Mesendoderm (in vitro differentiated cells): ENCODE measurements at places on chromosomes 4 and X.
A peak's percentile ranks its signal among the peaks of the same experiment; 100 is the strongest.

DNA sequence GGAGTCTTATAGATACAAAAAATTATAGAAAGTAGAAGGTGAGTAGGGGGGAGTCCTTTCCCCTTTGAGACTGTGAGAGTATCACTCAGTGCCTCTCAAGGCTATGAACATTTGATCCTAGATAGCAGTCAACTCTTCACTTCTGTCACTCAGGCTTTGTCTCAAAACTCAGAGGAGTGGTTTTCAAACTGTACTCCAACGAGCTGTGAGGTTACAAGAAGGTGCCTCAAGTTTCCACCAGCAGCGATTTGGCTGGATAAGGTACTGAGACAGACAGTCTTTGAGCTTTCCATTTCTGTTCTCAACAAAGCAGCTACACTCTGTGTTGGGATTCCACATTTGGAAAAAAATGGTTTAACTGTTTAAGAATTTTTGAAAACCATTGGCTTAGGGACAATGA is 48.0 kb upstream of the NDST3 start:
- DNase-seq, result no peak

DNA sequence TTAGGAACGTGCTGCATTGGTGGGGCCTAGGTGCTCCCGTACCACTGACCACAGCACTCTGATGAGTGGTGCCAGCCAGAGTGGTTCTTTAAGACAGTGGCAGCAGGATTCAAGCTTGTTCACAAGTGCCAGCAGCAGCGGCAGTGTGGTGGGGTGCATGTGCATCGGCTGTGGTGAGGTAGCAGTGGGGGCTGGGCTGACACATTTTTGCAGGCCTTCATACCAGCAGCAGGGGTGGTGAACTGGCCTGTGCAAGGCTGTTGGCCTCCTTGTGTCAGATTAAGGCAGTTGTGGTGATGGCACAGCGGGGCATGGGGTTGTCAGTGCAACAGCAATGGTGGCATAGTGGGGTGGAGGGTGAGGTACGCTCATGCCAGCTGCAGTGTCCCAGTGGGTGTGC is 131.4 kb downstream of the PABPC4L start:
- no peak for DNase-seq

- DNase-seq, result peak; percentile 68
Measured at GRCh38 chrX:97682991-97683840, 799.5 kb downstream of the RPA4 start.

DNA sequence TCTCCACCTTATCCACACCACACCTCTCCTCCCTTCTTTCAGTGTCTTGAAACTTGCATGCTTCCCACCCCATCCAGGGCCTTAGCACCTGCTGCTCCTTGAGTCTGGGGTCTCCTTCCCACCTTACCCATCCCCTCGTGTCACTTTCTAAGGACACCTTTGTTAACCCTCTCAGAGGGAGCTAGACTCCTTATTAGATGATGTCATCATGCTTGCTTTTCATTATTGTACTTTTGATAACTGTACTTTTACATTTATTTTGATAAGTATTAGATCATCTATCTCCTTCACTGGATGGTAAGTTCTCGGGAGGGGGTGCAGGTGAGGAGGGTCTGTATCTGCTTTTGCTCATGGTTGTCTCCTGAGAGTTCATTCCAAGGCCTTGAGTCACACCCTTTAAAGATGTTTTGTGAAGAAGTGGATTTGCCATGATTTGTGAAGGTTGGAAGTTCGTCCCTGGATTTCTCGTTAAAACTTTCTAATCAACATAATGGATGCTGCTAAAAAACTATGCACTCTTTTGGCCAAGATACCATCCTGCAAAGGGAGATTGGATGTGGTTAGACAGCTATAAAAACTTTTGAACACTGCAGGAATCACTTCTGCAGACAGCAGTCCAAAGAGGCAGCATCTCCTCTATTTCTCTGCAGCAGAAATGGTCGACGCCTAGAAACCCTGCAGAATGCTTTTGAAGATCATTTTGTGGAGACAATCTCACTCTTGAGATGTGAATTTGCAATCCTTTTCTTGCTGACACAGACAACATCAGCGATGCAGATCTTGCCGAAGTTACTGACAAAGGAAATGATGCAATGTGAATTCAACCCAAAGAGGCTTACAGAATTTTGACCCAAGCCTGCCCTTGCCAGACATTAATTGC is 69.6 kb downstream of the ENPP6 start:
- DNase-seq, result peak; percentile 62

DNA sequence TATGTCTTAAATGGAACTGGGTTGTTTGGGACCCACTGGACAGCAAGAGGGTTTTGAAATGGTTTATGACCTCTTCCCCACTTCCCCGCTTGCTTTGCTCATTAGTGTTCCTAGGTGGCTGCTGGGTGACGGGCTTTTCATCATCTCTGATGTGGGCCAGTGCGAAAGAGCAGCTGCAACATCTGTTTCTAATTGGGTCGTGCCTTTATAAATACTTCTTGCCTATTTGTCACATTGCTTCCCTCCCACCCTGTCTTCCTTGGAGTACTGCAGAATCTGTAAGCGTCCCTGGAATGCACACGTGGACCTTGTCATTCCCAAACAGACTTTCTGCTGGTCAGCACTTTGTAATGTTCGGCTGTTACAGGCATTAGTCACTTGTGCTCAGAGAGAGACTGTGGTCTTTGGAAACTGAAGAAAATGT is 35.2 kb downstream of the SEPTIN11 start:
- peak; percentile 78 for DNase-seq

DNA sequence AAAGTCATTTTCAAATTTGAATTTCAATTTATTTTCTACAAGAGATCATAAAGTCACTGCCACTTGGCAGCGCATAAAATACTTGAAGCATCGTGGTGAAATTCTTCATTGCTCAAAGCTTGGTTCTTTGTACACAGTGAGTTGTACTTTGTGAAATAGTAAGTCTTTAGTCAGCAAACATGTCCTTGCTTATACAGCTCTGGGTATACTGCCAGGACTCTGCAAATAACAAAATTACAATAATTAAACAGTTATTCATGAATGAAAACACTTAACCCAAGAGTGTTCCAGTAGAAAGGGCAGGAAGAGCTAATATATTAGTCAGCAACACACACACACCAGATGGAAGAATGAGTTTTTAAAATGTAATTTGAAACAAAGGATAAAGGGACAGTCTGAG is 1300.9 kb upstream of the DIAPH2 start:
- no peak for DNase-seq

GRCh38 chr4:69818060-69818639 is 41.8 kb downstream of the SULT1E1 start:
- peak; percentile 26 for DNase-seq

GRCh38 chr4:159552979-159553768 is 450.3 kb downstream of the RAPGEF2 start:
- DNase-seq, result no peak

- no peak for DNase-seq
Measured at GRCh38 chr4:8185295-8185694, 13.8 kb upstream of the SH3TC1 start.

GRCh38 chrX:17552044-17552650 is 177.1 kb downstream of the NHS start:
- no peak for DNase-seq

DNA sequence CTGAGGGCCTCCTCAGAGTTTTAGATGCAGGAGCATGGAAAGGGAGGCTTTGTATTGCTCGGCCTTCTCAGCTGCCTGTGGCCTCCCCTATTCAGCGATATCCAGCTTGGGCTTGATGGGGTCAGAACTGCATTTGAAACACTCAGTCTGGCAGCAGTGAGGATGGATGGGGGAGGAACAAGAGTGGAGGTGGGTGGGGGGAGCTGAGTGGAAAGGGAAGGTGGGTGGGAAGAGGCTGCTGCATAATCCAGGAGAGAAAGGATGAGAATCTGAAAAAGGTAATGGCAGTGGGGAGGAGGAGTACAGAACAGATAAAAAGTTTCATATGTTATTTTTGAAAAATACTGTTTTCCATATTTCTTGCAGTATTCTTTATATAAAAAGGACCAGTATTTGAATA is 202.7 kb downstream of the SLC4A4 start:
- DNase-seq, result no peak

- DNase-seq, result no peak
Measured at GRCh38 chr4:103197765-103198110, 405 bp downstream of the CENPE start.

GRCh38 chr4:133320576-133321170 is 171.6 kb downstream of the PCDH10 start:
- DNase-seq, result peak; percentile 75

- DNase-seq, result no peak
Measured at GRCh38 chr4:98803251-98803650, 125.7 kb downstream of the EIF4E start.

- peak; percentile 65 for DNase-seq
Measured at GRCh38 chr4:185796176-185796575, 15.8 kb downstream of the SORBS2 start.

DNA sequence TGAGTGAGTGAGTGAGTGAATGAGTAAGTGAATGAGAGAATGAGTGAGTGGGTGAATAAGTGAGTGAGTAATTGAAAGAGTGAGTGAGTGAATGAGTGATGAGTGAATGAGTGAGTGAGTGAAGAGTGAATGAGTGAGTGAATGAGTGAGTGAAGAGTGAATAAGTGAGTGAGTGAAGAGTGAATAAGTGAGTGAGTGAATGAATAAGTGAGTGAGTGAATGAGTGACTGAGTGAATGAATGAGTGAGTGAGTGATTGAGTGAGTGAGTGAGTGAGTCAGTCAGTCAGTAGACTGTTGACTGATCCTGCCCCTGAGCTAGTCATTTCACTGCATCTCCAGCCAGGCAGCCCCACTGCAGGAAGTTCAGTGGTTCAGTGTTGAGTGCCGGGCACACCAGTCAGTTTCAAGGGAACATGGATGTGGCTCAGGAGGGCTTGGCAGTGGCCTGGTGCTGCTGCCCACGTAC is 228.4 kb upstream of the PSAPL1 start:
- no peak for DNase-seq

DNA sequence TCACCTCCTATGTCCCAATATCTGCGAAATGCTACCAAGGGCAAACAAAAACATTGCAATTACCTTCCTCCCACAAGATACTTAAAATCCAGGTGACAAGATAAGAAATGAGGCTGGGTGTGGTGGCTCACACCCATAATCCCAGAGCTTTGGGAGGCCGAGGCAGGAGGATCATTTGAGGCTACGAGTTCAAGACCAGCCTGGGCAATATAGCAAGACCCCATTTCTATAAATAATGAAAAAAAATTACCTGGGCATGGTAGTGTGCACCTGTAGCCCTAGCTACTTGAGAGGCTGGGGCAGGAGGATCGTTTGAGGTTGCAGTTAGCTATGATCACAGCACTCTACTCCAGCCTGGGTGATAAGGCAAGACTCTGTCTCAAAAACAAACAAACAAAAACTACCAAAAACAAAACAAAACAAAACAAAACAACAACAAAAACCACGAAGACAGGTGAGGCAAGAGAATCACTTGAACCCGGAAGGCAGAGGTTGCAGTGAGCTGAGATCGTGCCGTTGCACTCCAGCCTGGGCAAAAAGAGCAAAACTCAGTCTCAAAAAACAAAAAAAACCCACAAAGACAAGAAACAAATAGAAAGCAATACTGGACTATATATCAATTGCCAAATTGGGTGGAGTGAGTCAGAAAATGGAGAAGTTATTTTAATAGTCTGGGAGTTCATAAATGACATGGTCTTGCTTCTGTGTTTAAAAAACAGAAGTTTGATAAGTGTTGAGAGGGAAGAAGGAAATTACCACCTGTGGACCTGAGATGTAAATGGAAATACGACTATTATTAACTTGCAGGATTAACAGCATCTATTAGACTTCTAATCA is 176.5 kb downstream of the FBXW7 start:
- no peak for DNase-seq

DNA sequence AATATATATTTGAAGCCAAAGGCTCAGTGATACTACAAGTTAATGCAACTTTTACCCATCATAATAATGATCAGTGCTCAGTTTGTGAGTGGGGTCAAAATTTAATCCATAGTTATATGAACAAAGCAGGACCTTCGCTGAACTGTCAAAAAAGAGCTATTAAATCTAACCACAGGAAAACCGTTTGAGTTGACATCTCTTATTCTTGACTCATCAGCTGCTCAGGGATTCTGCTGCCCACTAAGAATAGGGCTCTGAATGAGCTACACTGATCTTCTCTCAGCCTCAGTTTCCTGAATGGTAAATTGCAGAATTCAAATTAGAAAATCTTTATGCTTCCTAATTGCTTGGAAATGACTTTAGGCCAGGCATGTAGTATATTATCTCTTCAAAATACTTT is 44.9 kb upstream of the NAP1L5 start:
- no peak for DNase-seq

DNA sequence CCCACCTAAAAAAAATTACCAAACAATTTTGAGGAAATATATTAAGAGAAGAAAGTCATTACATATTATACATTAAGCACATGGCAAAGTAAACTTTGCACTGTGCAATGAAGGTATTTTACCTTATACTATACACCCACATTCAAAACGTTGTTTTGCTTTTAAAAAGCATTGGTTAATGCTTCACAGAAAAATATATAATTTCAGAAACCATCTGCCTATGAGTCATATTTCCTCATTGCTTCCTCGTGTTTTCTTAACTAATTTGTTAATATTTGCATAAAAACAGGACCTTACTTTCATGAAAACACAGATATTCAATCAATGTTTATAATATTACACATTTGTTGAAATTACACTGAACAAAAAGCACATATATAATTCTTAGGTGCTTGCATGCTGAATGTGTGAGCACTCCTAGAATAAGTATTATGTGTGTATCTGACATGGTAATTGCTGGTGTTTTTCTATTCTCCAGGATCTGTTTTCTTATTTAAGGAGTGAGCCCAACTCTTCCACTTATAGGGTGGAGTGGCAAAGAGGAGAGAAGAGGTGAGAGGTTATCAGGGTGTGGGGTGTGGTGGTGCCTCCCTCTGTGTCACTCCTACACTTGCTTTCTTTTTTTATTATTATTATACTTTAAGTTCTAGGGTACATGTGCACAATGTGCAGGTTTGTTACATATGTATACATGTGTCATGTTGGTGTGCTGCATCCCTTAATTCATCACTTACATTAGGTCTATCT is 95.1 kb upstream of the IQCM start:
- no peak for DNase-seq

GRCh38 chrX:150730719-150731118 is 37.5 kb downstream of the MTMR1 start:
- DNase-seq, result no peak

DNA sequence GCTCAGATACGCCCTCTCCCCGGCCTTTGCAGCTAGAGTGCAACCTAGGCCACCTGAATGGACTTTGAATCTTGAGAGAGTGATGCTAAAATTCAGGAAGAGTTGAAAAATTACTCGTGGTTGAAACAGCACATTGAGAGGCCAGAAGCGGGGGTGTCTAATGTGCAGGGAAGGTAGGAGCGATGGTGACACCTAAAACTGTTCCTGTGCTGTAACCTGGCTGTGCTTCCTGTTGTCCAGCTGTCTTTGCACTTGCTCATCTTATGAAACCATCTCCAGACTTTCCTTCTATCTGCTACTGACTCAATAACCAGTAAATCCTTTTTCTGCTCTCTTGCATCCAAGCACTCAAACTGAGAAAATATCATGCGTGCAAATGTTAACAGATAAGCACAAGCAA is 106.4 kb upstream of the RPS6KA3 start:
- no peak for DNase-seq

GRCh38 chrX:150198776-150199175 is 164.3 kb upstream of the MAMLD1 start:
- DNase-seq, result no peak

GRCh38 chrX:115177932-115178331 is 11.3 kb upstream of the RBMXL3 start:
- peak; percentile 11 for DNase-seq
